Effector memory CD8-positive, alpha-beta T cell (primary cell): ENCODE measurements at places on chromosomes 11 and 22.

GRCh38 chr11:73480677-73481076 lies 104.5 kb downstream of the RELT start:
- DNase-seq = no peak

DNA sequence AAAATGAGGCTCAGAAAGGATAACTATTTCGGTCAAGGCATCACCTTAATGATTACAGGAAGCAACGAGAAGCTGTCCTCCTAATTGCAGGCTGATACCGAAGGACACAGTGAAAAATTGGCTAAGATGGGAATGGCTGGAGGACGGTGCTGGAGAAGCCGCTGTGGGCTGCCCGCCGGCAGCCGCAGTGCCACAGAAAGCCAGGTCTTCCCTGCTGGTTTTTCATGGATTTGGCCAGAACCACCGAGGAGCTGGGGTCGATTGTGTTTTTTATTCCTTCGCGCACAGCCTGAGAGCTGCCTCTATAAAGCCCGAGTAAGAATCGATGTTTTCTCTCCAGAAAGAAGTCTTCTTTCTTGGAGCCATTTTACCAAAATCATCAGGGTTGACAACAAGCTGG lies 1484.2 kb downstream of the BRD1 start:
- no peak for DNase-seq

DNA sequence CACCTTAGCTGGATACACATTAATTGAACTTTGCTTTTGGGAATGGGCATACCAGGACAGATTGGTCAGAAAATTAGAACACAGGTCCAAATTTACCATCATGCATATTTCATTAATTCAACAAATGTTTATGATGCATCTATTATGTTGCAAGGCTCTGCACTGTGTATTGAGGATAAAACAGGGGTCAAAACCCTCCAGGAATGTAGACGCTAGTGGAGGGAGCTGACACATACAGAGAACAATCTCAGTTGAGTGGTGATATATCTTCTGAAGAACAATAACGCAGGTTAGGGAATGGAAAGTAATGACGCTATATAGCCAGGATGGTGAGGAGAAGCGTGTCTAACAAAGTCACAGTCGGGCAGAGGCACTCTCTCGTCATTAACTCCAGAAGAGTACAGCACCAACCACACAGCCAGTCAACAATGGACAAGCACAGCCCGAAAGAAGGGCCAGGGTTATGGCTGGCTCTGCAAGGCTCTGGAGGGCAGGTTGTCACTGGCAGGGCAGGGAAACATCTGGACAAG lies 3.8 kb downstream of the FLI1 start:
- no peak for DNase-seq

GRCh38 chr11:16293204-16293681 lies 63.1 kb downstream of the SOX6 start:
- DNase-seq = no peak

DNA sequence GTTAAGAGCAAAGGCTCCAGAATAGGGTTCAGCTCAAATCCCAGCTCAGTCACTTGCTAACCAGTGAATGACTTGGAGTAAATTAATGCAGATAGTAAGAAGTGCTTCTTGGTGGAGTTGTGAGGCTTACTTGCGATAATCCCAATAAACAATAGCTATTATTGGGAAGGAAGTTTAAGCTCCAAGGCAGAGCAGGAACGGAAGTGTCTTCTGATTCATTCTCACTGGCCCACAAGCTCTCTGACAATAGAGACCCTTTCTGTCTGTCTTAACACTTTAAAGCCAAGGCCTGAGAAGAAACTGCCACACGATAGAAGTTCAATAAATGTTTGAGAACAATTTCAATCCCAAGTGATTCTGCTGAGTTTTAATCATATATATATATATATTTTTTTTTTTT lies 155.4 kb downstream of the DBX1 start:
- no peak for DNase-seq

DNA sequence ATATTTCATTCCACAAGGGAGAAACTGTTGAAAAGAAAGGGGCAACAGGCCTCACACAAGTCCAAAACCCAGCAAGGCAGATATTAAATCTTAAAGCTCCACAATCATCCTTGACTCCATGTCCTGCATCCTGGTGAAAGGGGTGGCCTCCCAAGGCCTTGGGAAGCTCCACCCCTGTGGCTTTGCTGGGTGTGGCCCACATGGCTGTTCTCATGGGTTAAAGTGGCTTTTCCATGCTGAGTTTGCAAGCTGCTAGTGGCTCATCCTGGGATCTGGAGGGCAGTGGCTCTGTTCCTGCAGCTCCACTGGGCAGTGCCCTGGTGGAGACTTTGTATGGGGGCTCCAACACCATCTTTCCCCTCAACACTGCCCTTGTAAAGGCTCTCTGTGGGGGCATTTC lies 106.4 kb downstream of the CTNND1 start:
- no peak for DNase-seq

- no peak for DNase-seq
These were observed 33.2 kb downstream of the SPATA19 start for GRCh38 chr11:133811850-133812685.

DNA sequence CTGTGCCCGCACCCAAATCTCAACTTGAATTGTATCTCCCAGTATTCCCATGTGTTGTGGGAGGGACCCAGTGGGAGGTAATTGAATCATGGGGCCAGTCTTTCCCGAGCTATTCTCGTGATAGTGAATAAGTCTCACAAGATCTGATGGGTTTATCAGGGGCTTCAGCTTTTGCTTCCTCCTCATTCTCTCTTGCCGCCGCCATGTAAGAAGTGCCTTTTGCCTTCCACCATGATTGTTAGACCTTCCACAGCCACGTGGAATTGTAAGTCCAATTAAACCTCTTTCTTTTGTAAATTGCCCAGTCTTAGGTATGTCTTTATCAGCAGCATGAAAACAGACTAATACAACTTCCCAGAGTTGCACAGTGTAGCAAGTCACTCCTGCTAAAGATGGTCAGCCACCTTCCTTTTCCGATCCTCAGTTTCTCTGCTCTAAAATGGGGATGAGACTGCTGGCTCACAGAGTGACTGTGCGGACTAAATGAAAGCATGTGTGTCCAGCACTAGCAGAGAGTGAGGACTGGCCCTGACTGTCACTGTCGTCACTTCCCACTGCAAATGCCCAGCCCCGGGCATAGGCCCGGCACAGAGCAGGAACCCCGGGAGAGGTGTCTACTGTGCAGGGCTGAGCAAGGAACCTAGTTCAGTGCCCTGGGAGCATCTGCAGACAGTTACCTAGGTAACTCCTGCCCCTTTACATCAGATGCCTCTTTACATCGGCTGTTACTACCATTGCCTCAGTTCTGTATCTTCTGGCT lies 9.5 kb downstream of the TSKU start:
- DNase-seq = no peak

DNA sequence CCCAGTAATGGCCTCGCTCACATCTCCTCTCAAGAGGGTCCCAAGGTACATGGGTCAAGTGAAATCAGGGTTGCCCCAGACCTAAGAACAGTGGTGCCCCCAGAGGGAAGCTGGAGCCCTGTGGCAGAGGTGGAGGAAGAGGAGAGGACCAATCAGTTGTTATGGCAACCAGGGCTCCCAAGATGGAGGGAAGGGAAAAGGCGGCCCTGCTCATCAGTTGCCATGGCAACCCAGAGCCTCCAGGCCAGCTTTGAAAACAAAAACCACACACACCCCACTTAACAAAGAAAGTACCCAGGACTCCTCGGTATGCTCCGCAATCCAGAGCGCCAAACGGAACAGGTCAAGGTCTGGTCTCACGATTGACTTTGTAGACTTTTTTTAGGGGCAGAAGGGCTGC lies 53.5 kb upstream of the SLC35C1 start:
- no peak for DNase-seq

- no peak for DNase-seq
These were observed 8.7 kb downstream of the MS4A2 start for GRCh38 chr11:60097189-60097588.

- DNase-seq = no peak
These were observed 48.7 kb downstream of the MAML2 start for GRCh38 chr11:96294289-96294688.

DNA sequence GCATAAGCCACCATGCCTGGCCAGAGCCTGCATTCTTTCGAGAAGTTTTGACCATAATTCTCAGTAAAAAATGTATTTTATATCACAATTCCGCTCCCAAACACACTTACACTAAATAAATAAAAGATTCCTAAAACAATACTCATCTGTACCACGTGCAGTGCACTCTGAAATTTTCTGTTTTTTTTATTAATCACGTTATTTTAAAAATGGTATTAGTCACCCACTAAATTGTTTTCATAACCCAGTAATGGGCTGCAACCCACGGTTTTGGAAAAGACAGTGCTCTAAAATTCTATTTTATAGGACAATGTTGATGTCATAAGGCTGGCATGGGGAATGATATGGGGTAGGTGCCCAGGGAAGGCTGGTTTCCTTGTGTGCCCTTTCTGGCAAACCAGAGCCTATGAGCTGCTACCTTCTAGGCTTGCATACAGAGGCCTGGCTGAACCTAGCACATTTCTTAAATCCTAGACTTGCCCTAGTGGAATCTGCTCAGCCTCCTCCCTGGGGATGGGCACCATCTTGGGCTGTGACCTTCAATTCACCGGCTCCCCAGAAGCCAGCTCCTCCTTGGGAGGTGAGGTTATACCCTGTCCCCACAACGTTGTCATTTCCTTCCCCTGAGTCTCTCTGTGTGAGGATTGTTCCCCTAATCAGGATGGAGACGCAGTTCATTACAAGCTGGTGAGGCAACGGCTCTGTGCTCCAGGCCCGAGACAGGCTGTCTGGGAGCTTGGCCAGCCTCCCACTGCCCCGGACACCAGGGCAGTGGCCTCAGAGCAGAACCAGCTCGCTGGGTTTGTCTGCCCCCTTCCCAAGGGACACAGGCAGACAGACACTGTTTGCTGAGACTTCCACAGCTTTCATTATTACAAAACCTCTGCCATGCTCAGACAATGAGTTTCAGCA lies 116.5 kb upstream of the NAV2 start:
- no peak for DNase-seq

DNA sequence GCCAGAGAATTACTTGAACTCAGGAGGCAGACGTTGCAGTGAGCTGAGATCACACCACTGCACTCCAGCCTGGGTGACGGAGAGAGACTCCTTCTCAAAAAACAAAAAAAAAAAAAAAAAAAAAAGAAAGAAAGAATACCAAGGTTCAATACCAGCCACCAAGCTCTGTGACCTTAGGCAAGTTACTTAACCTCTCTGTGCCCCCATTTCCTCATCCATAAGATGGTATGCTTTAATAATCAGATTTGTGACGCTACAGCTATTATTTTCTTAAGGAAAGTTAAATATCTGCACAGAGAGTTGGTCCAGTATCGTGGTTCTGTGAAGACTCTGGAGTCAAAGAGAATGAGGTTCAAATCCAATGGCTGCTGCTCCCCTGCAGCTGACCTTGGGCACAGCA lies 57.3 kb upstream of the FADD start:
- DNase-seq = no peak

DNA sequence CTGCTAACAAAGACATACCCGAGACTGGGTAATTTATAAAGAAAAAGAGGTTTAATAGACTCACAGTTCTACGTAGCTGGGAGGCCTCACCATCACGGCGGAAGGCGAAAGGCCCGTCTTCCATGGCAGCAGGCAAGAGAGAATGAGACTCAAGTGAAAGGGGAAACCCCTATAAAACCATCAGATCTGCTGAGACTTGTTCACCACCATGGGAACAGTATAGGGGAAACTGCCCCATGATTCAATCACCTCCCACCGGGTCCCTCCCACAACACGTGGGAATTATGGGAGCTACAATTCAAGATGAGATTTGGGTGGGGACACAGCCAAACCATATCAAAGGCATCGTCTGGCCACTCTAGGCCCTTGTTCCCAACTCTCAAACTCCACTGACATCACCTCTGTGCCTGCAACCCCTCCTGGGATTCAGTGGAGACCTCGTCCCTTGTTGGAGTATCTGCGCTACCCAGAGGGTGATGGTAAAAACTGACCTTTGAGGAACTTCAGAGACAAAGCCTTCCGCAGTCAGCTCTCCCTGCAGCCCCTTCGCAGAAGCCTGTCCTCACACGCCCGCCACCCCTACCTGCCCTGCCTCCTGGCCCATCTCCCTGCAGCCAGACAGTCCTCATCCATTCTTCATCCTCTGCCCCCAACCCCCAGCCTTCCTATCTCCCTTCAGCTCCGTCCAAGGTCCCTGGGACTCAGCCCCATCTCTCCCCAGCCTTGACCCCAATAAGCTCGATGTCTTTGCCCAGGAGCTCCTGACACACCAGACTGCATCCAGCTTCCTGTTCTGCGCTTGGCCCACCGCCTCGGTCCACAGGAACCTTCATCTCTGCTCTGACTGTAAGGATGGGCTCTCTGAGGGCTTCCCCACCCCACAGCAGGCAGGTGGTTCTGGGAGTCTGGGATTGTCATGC lies 15.8 kb downstream of the CCND1 start:
- no peak for DNase-seq

DNA sequence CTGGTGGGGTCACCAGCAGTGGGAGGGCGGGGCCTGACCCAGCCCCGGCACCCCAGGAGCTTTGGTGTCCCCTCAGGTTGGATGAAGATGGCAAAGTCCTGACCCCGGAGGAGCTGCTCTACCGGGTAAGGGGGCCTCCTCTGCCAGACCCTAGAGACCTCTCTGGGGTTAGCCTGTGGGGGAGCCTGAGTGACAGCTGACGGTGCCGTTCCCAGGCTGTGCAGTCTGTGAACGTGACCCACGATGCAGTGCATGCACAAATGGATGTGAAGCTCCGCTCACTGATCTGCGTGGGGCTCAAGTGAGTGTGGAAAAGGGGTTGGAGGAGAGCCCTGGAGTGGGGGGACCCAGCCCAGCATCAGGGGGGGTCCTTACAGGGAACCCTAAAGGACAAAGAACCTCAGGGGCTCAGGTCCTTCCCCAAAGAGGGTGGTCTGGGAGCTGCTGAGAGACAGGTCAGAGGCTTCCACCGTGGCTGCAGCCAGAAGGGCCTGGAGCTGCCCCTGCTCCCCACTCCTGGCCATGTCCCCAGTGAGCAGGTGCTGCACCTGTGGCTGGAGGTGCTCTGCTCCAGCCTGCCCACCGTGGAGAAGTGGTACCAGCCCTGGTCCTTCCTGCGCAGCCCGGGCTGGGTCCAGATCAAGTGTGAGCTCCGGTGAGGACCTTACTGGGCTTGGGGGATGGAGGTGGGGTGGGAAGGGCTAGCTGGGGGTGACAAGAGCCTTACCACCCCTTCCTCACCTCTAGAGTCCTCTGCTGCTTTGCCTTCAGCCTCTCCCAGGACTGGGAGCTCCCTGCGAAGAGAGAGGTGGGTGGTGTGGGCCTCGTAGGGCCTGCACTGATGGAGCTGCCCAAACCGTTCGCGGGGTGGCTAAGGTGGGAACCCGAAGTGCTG lies 38.6 kb downstream of the SGSM3 start:
- DNase-seq = no peak

DNA sequence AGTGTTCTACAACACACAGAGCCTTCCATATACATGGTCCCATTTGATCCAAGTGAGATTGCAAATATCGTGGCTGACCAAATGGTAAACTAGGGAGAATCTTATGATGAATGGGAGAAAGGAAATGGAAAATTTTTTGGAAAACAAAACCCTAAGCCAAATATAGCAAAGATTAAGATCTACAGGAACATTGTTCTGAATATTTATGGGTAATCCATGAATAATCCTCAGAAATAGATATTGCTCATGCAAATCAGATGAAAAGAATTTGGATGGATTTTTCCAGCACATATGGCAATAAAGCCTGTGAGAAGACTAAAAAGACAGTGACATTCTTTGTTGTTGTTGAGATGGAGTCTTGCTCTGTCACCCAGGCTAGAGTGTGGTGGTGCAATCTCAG lies 21.7 kb upstream of the PRDM10 start:
- no peak for DNase-seq

GRCh38 chr11:45031912-45032519 lies 81.3 kb upstream of the TP53I11 start:
- no peak for DNase-seq

- DNase-seq = no peak
These were observed 40.9 kb downstream of the NAV2 start for GRCh38 chr11:19753451-19754106.

GRCh38 chr11:65744026-65744698 lies 23.6 kb upstream of the RNASEH2C start:
- DNase-seq = no peak
